ENCODE measurements at places on chromosomes 6 and 20.
A peak's percentile ranks its signal among the peaks of the same experiment; 100 is the strongest.

- no peak for DNase-seq
These were observed 53.3 kb upstream of the LGSN start for GRCh38 chr6:63372951-63373533.

DNA sequence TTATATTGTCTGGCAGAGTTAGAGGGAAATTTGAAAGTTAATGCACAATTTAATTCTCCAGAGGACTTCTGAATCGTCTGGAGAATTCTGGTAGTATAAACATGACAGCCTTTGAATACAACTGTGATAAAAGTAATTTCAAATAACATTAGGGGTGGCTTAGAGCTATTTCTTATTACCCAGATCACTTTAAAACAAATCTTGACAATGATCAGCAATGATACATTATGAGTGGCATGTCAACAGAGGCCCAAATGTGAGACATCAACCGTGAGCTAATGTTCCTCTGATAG, 259.1 kb downstream of the HACE1 start:
- no peak for DNase-seq

- DNase-seq = no peak
These were observed 288.0 kb upstream of the JAG1 start for GRCh38 chr20:10961651-10962288.

- no peak for DNase-seq
These were observed 135.6 kb upstream of the UST start for GRCh38 chr6:148611213-148611612.

DNA sequence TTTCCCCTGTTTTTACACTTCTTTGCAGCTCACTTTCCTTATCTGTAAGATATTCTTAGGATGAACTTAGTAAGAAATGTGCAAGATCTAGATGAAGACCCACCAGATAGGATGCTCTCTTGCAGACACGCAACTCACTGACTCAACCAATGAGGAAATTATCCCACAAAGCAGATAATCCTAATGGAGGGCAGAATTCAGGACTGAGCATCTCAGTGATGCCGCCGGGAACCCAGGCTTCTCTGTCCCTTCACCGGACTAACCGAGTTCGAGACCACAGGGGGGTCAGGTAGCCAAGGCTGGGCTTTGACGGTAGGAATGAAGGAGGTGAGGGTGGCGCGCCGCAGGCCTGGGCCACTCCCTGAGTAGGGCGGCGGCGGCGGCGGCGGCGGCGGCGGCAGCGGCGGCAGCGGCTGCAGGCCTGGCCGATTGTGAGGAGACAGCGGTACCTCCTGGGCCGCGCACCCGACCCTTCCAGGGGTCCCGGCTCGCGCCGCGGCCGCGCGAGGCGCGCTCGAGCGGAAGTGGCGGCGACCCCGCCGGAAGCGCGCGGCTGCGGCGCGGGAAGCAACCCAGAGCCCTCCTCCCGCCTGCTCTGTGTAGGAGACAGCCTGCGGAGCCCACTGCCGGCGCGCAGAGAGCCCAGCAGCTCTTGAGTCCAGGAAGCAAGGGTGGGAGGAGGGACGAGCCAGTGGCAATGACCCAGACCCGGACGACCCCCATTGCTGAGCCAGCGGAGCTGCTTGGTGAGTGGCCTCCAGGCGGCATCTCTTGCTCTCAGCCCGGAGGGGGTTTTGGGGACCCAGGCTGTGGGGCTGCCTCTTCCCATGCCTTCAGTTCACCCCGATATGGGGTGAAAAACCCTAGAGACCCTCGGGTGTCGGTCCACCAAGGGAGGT, at the start of gene KHDC1:
Gene KHDC1, minus strand, starts transcription at position 526 of the 899 bp plus-strand sequence. CDS start 20,679 bp downstream, outside the sequence.
- peak; percentile 60 for DNase-seq

- no peak for DNase-seq
These were observed 2.0 kb downstream of the MAN1A1 start for GRCh38 chr6:119347466-119348095.

GRCh38 chr6:47360388-47360787, 50.7 kb upstream of the TNFRSF21 start:
- DNase-seq = no peak

DNA sequence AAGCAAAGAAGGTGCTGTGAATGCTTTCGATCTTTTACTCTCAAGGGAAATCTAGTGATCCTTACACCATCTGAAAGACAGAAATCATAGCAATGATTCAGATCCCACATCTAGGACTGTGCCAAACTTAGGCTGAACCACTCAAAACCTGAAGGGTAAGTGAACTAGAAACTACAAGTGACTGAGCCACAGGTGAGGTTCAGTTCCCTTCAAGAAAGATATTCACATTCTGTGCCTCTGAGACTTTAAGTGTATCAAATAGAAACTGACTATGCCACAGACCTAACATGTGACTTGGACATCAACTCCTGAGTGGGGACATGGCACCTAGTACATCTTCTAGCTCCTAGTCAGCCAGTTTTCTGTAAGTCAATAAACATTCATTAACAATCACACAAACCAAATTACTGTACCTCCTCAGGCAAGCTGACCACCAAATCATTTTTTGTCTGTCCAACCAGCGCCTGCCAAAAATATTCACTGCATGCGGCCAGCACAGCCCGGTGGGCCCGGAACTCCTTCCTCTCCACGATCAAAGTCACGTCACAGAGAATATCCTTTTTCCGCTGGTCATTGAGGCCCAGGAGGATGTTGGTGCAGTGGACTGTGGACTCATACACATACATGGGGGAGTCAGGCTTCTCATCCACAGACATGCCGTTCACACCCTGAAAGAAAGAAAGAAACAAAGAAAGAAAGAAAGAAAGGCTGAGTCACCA, 114.1 kb downstream of the GJA10 start:
- DNase-seq = no peak

GRCh38 chr20:17797161-17797560, 97.4 kb downstream of the BANF2 start:
- DNase-seq = no peak

GRCh38 chr6:168883410-168884049, 370.1 kb downstream of the THBS2 start:
- no peak for DNase-seq

DNA sequence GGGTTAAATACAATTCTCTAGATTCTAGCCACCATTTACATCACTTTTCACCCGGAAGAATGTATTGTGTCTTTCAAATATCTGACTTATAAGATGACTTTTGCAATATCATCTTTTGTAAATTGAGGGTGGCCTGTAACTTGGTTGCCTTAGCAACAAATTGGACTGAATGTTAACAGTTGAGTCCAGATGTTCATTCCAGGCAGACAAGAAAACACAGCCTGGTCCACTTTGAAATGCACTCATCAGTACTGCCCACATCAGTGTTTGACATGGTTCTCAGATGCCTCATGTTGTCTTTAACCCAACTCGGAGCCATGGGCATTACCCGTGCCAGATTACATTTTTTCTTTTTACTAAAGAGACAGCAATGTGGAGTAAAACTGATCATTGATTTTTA, 781.6 kb upstream of the CHD6 start:
- no peak for DNase-seq

DNA sequence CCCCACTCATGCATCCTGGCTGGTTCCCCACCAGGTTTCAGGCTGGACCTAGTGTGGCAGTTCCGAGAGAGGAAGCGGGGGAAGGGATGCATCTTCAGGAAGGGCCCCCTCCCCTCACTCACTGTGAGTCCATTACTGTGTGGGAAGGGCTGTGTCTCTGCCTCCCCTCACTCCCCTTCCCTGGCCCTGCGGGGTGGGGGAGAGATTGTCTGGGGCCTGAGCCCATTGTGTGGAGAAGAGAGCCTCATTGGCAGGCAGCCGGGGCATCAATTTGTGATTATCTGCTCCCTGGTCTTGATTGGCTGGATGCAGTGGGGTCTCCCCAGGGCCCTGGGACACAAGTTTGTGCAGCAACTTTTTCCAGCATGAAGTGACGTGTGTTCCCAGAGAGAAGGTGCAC, 4.1 kb upstream of the MYT1 start:
- no peak for DNase-seq

- DNase-seq = no peak
These were observed 356.9 kb downstream of the ARHGAP18 start for GRCh38 chr6:129353067-129353466.

- peak; percentile 85 for DNase-seq
These were observed 59.2 kb upstream of the FNDC1 start for GRCh38 chr6:159110013-159110412.

GRCh38 chr6:124964764-124965105, 2.5 kb downstream of the RNF217 start:
- DNase-seq = no peak

DNA sequence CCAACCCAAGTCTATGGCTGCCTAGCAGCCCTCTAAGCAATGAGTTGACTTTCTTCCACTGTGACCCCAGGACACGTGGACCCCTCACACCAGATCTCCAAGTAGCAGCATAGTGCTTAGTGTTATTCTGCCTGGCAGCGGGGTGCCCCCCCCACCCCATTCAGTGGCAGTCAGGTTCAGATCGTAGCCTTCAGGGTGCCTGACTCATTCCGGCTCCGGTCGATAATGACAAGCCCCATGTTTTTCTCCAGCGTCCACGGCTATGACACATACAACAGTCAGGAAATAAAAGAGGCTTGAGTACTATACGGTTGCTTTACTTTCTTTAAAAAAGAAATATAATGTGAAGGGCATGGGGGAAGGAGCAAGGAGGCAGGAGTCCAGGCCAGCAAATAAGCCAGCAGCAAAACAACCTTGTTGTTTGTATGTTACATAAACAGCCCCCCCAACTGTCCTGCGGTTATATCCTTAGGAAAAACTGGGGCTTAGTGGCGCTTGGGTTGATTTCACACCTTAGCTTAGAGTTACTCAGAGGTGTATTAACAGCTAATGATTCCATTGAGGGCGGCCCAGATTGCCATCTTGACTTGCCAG, 23.1 kb downstream of the GNAS start:
- DNase-seq = no peak

Data from choroid plexus epithelial cell (primary cell).